H9 (cell line): ENCODE measurements at places on chromosomes 3 and 15. TPM values are rescaled to one million over a fixed set of nuclear protein-coding genes. Genes with fewer than 3 reads are reported as not detected.
A peak's percentile ranks its signal among the peaks of the same experiment; 100 is the strongest.

DNA sequence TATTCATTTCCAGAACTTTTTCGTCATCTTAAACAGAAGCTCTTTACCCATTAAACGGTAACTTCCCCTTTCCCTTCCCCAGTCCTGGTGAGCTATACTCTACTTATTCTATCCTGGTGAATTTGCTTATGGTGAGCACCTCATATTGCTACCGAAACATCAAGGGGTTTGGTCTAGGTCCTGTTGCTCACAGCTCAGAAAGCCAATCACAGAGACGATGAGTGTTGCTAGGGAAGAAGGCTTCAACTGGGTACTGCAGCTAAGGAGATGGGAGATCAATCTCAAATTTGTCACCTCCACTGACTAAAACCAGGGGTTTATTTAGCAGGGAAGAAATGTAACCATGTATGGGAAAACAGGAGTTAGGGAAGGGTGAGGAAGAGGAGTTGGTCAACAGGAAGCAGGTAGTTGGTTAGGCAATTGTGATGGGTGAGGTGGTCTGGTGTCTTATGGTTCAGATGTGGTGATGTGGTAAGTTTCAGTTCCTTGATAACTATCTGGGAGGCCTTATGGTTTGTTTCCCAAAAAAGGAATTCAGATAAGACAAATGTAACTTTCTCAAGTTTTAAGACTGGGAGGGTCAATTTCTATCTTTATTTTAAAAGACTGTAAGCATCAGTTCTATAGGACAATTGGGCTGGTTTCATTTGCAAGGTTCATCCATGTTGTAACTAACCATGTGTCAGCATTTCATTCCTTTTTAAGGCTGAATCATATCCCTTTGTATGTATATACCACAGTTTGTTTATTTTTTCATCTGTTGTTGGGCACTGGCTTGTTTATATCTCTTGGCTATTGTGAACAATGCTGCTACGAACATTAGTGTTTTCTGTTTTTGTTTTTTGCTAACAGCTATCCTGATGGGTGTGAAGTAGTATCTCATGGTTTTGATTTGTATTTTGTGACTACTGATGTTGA is 24.3 kb downstream of the ARHGAP11B start:
- peaks cover 38% of the 10 kb centered on the region for H3K36me3 ChIP-seq
- H3K4me3 ChIP-seq: no peak overlapping the region
- H3K4me1 ChIP-seq: no peaks in the 10 kb centered on the region
- H3K27ac ChIP-seq: no peak overlapping the region

DNA sequence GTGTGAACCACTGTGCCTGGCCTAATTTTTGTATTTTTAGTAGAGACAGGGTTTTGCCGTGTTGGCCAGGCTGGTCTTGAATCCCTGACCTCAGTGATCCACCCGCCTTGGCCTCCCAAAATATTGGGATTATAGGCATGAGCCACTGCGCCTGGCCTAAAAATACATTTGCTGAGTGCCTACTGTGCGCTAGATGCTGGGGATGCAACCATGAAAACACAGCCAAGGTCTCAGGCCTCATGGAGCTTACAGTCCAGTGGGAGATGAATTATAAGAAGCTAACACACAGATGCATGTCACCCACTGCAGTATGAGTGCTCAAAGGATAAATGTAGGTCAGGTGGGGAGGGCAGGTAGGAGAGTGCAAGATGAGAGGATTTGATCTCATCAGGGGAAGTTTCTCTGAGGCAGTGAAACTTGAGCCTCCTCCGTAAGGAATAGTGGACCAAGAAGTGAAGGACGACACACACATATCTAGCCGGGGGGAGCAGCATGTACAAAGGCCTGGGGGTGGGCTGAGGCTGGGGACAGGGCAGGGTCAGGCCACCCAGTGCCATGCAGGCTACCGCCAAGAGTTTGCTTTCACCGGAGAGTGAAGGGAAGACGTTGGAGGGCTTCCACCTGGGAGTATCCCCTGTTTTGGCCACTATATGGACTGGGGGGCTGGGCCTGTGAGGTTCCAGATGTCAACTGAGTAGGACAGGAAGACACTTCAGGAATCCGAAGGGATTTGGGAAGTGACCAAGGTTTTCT is 24.3 kb downstream of the IRAK2 start:
- H3K36me3 ChIP-seq: no peaks in the 10 kb centered on the region
- no peak overlapping the region for H3K4me3 ChIP-seq
- H3K4me1 ChIP-seq: peaks cover 6% of the 10 kb centered on the region
- DNase-seq: no peak
- no peak overlapping the region for H3K27ac ChIP-seq

GRCh38 chr15:92394309-92395097 is 822 bp downstream of the ST8SIA2 start:
- H3K27me3 ChIP-seq: peaks cover 19% of the 10 kb centered on the region; the same call in 1 of the 2 replicates
- H3K27ac ChIP-seq: no peak overlapping the region
- peaks cover 5% of the 10 kb centered on the region for H3K36me3 ChIP-seq
- H3K4me1 ChIP-seq: peaks cover 4% of the 10 kb centered on the region; the same call in 1 of the 2 replicates
- DNase-seq: peak; percentile 56

DNA sequence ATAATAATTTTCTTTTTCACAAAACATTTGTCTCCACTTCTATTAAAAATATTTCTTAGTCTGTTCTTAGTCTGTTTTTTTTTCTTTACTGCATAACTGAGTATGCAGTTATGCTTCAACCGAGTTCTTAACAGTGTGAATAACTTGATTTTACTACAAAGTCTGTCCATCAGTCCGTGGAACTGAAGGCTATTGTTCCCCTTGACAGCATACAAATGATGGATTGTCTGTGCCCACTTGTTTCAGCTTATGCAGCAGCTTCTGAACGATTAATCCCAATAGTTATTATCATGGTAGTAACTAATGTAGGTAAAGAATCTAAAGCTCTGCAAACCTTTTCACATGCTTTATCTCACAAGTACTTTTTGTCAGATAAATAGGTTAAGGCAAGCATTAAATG is 150.7 kb downstream of the SSR3 start:
- DNase-seq: no peak
- H3K27me3 ChIP-seq: no peaks in the 10 kb centered on the region
- no peaks in the 10 kb centered on the region for H3K4me1 ChIP-seq
- H3K36me3 ChIP-seq: no peaks in the 10 kb centered on the region
- H3K4me3 ChIP-seq: no peak overlapping the region

- H3K36me3 ChIP-seq: peaks cover 2% of the 10 kb centered on the region; the same call in 1 of the 2 replicates
- no peak overlapping the region for H3K27ac ChIP-seq
- no peaks in the 10 kb centered on the region for H3K27me3 ChIP-seq
- 0 out of 2 replicates have a peak, but pooled peaks cover 2% of the 10 kb centered on the region for H3K4me1 ChIP-seq
- H3K4me3 ChIP-seq: no peak overlapping the region
Observed at GRCh38 chr3:5184499-5184898, 3.0 kb upstream of the EDEM1 start.

DNA sequence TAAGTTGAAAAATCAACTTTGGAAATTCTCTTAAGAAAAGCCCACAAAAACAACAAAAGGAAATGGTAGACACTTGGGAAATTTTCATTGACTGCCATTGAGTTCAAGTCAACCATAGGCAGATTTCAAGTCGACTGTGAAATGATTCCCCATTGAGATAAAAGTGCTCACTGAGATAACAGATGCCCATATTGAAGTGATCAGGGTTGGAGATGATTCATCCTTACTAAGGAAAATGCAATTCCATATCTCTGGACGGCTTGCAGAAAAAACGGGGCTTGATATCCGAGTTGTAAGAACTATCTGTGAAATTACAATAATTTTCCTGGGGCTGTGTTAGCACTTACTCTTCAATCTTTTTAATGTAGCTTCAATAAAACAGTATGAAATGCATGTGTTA is 373.1 kb upstream of the THRB start:
- DNase-seq: no peak
- H3K27ac ChIP-seq: no peak overlapping the region
- no peak overlapping the region for H3K4me3 ChIP-seq
- no peaks in the 10 kb centered on the region for H3K27me3 ChIP-seq

DNA sequence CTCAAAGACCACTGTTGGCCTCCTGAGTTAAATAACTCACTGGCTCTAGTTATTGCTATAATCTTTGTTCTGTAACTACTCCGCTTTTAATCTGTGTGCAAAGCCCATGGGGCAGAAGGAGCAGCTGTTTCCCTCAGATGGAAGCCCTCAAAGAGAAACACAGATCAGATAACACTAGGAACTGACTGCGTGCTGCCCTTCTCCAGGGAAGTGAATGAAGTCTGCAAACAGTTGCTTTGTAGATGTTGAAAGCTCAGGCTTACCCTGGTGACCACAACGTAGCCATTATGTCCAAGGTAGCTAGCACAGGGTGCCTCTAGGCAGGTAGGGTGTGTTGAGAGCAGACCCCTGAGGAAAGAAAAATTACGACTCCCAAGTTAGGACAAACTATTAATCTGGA is 152.3 kb upstream of the STAC start:
- no peak overlapping the region for H3K27ac ChIP-seq
- no peaks in the 10 kb centered on the region for H3K36me3 ChIP-seq
- no peaks in the 10 kb centered on the region for H3K4me1 ChIP-seq
- no peaks in the 10 kb centered on the region for H3K27me3 ChIP-seq

- no peaks in the 10 kb centered on the region for H3K27me3 ChIP-seq
- no peak for DNase-seq
- H3K4me3 ChIP-seq: no peak overlapping the region
- H3K36me3 ChIP-seq: no peaks in the 10 kb centered on the region
Observed at GRCh38 chr15:88649286-88649733, 10.5 kb downstream of the ISG20 start.

DNA sequence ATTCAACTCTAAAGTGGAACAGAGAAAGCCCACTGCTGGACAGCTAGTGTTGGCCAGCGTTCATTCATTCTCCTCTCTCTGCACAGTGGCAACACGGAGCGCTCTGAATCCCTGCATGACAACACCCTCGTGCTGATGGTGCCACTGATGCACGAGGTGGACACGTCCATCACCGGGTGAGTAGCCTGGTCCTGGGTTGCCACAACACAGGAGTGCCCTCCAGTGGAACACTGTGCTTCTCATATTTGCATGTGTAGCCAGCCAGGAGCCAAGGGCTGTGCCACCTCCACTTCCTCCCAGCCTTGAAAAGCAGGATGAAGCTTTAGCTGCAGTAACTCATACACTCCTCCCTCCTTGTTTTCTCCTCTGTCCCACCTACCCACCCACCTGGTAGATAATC is 120.0 kb upstream of the CTDSPL start:
- DNase-seq: no peak
- H3K27ac ChIP-seq: no peak overlapping the region
- no peaks in the 10 kb centered on the region for H3K27me3 ChIP-seq

GRCh38 chr3:38576526-38577370 is 72.7 kb downstream of the SCN5A start:
- H3K4me3 ChIP-seq: no peak overlapping the region
- H3K36me3 ChIP-seq: no peaks in the 10 kb centered on the region; the same call in 1 of the 2 replicates

GRCh38 chr15:99605490-99605931 is 39.7 kb downstream of the MEF2A start:
- no peak for DNase-seq
- no peaks in the 10 kb centered on the region; the same call in 1 of the 2 replicates for H3K4me1 ChIP-seq
- H3K27ac ChIP-seq: no peak overlapping the region

GRCh38 chr3:177034832-177035475 is 162.3 kb downstream of the TBL1XR1 start:
- no peaks in the 10 kb centered on the region for H3K4me1 ChIP-seq
- peaks cover 71% of the 10 kb centered on the region for H3K36me3 ChIP-seq
- H3K4me3 ChIP-seq: no peak overlapping the region
- H3K27me3 ChIP-seq: no peaks in the 10 kb centered on the region
- H3K27ac ChIP-seq: no peak overlapping the region

GRCh38 chr3:122403489-122403888 is 12.4 kb downstream of the WDR5B start:
- no peaks in the 10 kb centered on the region for H3K27me3 ChIP-seq
- no peaks in the 10 kb centered on the region for H3K4me1 ChIP-seq
- H3K27ac ChIP-seq: no peak overlapping the region

DNA sequence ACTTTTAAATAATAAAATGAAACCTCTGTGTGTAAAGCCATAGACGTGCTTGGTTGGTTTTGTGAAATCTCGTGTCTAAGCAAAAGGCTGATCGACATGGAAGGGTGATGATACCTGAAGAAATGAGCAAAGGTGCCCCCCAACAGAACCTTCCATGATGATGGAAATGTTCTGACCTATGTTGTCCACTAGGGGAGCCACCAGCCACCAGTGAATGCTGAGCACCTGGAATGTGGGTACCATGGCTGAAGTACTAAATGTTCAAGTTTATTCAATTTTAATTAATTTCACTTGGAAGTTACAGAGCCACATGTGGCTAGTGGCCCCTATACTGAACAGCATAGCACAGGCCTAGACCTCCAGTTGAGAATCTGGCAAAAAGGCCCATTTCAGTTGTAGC is 158.8 kb downstream of the POLR2M start:
- H3K36me3 ChIP-seq: no peaks in the 10 kb centered on the region
- peak; percentile 39 for DNase-seq
- no peaks in the 10 kb centered on the region for H3K27me3 ChIP-seq
- no peak overlapping the region for H3K27ac ChIP-seq
- no peaks in the 10 kb centered on the region for H3K4me1 ChIP-seq

DNA sequence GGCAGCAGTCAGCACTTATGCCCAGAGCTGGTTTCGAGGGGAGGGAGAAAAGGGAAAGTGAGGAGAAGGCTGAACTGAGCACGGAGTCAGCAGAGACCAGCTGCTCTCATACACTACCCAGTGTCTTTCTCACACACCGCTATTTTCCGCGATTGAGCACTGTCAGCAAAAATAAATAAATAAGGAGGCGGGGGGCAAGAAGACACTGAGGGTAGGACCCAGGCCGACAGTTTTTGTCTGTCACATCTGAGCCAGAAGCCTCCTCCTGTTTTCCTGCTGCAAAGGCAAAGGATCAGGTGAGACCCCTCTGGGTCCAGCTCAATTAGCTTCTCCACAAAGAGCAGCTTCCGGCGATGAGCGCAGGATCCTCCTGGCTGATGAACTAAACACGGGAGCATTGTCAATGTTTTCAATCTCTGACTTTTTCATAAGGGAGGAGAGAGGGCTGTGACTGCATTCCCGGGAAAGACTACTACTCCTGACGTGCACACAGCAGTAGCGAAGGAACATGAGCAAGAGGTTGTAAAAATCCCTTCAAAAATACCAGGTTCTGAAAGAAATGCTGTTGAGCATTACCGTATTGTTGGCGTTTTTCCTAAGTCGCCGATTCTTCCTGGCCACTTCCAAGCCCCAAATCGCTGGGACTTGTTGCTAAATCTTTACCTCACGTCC is 1.3 kb downstream of the FRMD5 start:
- no peaks in the 10 kb centered on the region for H3K4me1 ChIP-seq
- DNase-seq: peak; percentile 59
- no peaks in the 10 kb centered on the region; the same call in 1 of the 2 replicates for H3K27me3 ChIP-seq
- no peaks in the 10 kb centered on the region for H3K36me3 ChIP-seq
- no peak overlapping the region for H3K27ac ChIP-seq

DNA sequence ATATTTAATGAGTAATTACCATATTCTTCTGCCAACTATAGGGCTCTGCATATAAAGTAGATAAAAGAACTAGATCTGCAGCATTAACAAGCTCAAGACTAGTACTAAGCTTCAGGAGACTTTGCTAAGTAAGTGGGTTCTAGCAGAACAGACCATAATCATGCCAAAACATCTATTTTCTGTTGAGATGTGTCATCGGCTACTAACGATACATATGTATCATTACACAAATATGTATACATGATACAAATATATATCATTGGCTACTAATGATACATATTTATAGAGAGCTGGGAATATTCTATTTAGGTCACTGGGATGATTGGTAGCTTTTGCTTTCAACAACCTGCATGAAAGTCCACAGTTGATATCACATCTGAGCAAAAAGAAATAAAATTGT is 185.8 kb upstream of the DCBLD2 start:
- H3K4me1 ChIP-seq: no peaks in the 10 kb centered on the region
- no peak for DNase-seq
- no peaks in the 10 kb centered on the region for H3K27me3 ChIP-seq
- no peaks in the 10 kb centered on the region for H3K36me3 ChIP-seq
- H3K27ac ChIP-seq: no peak overlapping the region

The CSTA gene
- not detected in 2 replicates for total RNA-seq

The IQCF5 gene
- total RNA-seq: not detected in 2 replicates

The SUCNR1 gene
- total RNA-seq: not detected in 2 replicates

The UROC1 gene
- not detected in 2 replicates for total RNA-seq

The ST3GAL6 gene
- 4.7 and 6.4 TPM in 2 replicates for total RNA-seq

The ROPN1 gene
- total RNA-seq: not detected in 2 replicates

The ELP6 gene
- 51.2 and 53.9 TPM in 2 replicates for total RNA-seq

The GPR15 gene
- not detected in 2 replicates for total RNA-seq

The C3orf20 gene
- total RNA-seq: not detected in 2 replicates
